ENCODE measurements at places on chromosomes 6 and 20.

GRCh38 chr6:159939591-159940016 is 29.3 kb upstream of the IGF2R start:
- no peak for DNase-seq

- no peak for DNase-seq
These were observed 93.0 kb upstream of the DOK5 start for GRCh38 chr20:54382419-54382818.

- DNase-seq: no peak
These were observed 128.2 kb downstream of the EDN3 start for GRCh38 chr20:59428441-59429205.

DNA sequence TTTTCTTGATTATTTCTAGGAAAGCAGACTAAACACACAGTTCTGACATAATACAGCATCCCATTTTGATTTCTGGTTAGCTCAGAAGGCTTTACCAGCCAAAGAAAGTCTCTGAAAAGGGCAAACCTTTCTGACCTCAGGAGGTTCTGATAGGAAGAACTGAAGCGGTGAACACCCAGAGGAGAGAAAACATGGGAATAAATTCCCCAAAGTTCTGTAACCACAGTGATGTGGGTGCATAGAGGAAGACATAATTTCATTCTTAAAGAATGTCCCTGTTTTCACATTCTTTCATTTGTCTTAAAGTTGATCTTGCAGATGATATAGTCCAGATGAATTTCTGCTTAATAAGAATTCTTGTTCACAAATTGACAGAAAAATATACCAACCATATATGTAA is 60.3 kb downstream of the RSPO3 start:
- no peak for DNase-seq
